ENCODE measurements at places on chromosomes 11 and 22.

GRCh38 chr11:108698844-108699642 is 34.2 kb downstream of the DDX10 start:
- DNase-seq, result no peak

DNA sequence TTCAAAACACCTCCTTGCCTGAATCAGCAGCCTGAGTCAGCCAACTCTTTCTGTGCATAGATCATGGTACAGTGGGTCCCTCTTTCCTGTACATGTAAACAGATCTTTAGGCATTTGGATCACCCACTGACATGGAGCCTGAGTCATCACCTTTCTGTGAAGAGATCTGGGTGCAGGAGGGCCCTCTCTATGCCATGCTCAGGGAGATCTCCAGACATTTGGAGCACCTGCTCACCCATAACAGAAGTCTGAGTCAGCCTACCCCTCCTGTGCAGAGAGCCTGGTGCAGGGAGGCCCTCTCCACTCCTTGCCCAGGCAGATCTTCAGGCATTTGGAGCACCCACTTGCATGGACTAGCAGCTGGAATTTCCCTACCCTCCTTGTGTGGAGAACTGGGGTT is 56.2 kb upstream of the GLYAT start:
- DNase-seq, result no peak

DNA sequence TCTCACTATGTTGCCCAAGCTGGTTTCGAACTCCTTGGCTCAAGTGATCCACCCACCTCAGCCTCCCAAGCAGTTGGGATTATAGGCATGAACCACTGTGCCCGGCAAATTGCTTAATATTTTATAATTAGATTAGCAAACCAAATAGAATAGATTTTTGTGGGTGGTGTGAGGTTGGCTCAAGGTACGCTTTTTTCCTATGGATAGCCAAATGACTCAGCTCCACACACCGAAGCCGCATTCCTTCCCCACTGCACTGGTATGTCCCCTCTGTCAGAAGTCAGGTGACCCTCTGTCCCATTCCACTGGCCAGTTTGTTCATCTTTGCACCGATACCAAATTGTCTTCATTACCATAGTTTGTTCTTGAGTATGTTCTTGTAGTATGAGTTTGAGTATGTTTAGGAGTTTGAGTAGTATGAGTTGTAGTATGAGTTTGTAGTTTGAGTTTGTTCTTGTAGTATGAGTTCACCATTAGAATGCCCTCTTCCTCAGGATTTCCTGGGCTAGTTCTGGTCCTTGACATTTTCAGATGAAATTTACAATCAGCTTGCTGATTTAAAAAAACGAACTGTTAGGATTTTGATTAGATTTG is 19.4 kb downstream of the SUSD2 start:
- no peak for DNase-seq

DNA sequence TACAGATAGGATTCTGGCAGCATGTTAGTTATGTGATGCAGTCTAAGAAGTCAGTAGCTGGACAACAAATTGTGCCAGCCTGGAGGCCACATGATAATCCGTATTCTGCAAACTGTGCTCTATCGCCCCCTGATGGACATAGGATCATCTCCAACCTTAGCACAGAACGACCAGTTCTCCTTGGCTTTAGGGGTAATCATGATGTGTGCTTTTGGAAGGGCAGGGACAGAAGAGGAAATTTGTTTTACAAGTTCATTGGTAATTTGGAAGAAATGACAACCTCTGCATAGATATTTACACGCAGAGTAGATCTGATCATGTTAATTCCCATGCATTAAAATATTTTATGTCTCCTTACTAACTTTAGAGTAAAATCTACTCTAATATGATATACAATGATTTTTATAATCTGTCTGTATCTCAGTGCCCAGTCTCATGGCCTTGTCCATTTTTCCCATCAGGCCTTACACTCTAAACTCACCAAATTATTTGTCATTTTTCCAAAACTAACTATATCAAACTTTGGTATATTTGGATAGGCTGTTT is 12.1 kb downstream of the OR10D3 start:
- peak; percentile 72 for DNase-seq

DNA sequence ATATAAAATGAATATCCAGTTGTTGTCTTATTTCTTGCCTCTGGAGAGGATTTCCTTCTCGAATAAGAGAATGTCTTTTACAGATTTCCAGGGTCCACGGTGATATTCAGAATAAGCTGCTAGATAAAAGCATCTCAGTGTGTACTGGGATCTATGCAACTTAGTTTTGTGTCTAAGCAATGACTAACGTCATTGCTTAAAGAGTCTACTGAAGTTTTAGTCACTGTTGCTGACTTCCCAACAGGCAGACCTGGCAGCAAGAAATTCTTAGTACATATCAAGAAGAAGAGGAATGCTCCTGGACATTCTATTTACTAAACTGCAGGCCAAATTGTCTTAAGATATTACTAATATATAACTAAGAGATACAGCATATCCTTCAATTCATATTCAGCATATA is 70.3 kb downstream of the SOX6 start:
- DNase-seq, result no peak

DNA sequence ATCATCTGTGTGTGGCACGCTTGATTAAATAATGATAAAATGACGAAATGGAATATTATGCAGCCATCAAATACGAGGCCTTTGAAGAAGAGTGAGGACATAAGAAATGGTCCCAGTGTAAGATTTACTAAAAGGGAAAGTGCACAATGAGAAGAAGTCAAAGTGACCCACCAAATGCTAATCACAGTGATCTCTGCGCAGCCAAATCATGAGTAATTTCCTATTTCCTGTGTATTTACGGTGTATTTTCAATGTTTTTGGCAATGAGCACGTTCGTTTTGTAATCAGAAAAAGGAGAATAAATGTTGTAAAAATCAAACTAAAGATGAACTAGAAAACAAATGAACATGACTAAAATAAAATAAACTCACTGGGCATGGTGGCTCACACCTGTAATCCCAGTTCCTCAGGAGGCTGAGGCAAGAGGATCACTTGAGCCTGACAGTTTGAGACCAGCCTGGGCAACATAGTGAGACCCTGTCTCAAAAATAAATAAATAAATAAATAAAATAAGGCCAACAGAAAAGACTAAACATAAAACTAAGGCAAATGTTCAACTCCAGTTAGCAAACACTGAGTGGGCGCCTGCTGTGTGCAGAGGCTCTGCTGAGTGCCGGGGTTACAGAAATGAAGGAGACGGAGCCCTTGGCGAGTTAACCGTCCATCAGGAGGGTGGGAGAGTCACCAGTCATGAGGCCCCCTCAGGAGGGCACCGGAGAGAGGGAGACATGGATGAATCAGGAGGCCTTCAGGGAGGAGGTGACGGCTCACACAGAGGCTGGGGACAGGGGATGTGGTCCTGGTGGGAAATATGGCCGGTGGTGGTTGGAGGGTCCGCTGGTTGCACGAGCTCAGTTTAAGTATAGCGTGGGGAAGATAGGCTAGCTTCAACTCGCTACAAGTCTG is 26.0 kb upstream of the CBX7 start:
- no peak for DNase-seq

DNA sequence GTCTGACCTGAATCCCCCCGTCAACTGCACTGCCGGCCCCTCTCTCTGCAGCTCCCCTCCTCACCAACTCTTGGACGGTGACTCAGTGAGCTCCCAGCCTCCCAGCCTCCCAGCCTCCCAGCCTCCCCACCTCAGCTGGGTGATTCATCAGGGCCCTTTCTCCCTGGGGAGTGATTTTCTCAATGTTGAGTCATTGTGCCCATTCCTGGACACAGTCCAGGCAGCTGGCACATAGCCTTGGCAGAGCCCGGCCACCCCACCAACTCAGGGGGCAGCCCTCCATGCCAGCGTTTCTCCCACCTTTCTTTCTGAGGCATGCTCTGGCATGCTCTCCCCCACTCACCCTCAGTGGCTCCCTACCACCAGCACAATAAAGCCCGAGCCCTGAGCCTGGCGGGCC is 30.7 kb downstream of the PDE2A start:
- DNase-seq, result no peak

DNA sequence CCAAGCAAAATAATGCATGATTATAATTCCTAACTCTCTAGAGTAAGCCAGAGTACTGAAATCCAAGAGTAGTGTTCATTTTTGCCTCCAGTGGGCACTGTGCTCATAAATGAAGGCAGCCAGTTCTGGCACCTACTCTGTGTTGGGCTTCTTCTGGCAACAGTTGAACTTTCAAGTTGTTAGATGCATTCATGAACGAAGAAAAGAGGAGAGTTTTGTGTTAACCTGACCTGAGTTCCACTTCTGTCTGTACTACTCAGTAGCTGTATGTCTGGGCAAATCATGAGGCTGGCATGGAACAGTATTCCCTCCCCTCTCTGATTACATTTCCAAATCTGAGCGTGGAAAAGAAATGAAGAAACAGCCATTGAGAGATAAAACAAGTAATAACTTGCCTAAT is 20.3 kb upstream of the TENM4 start:
- peak; percentile 58 for DNase-seq

GRCh38 chr11:128904656-128905344 is 13.6 kb downstream of the KCNJ5 start:
- DNase-seq, result peak; percentile 24

- peak; percentile 66 for DNase-seq
These were observed 3.9 kb downstream of the SH3BP1 start for GRCh38 chr22:37643225-37643847.

GRCh38 chr11:2815762-2816496 is 69.6 kb downstream of the CDKN1C start:
- no peak for DNase-seq

GRCh38 chr11:84722583-84723108 is 904.5 kb downstream of the DLG2 start:
- peak; percentile 47 for DNase-seq

DNA sequence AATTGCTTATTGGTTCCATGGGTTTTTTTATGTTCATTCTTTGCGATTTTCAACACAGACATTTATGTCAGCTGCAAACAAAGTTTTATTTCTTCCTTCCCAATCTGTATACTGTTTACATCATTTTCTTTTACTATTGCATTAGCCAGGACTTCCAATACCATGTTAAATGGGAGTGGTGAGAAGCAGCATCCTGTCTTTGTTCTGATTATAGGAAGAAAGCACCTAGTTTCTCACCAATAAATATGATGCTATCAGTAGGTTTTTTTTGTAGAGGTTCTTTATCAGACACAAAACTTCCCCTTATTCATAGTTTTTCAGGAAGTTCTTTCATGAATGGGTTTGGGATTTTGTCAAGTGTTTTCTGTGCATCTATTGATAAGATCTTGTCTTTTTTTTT is 28.0 kb upstream of the OR8B8 start:
- no peak for DNase-seq

GRCh38 chr22:46256358-46256958 is 6.4 kb upstream of the CDPF1 start:
- no peak for DNase-seq

GRCh38 chr11:124891373-124891861 is 6.2 kb downstream of the ROBO4 start:
- no peak for DNase-seq

GRCh38 chr11:10655227-10655626 is 38.3 kb downstream of the IRAG1 start:
- DNase-seq, result peak; percentile 27

- no peak for DNase-seq
These were observed 726.1 kb downstream of the FAM181B start for GRCh38 chr11:82007521-82007920.

GRCh38 chr11:128536506-128536905 is 50.9 kb downstream of the ETS1 start:
- no peak for DNase-seq

DNA sequence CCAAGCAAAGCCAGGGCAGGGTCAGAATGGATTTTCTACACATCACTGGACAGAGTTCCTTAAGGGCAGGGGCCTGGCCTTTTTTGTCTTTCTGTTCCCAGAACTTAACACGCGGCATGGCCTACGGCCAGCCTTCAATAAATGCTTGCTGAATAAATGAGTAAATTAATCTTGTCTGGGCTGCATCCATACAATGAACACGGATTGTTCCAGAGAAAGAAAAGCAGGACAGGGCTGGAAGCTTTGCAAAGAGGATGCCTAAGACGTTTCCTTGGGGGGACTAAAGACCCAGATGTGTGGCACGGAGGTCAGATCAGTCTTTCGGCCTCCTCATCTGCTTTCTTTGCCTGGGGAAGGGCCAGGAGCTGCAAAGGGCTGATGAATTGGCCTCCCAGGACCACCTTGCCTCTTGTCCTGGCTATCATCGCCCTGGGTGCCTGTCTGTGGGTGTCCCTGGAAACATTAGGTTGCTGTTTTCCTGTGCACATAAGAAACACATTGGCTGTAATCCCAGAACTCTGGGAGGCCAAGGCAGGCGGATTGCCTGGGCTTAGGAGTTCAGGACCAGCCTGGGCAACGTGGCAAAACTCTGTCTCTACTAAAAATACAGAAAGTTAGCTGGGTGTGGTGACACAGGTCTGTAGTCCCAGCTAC is 20.8 kb upstream of the RFPL3 start:
- DNase-seq, result no peak

- DNase-seq, result peak; percentile 33
These were observed 3.1 kb upstream of the TMEM109 start for GRCh38 chr11:60910711-60911380.

GRCh38 chr11:79922641-79923040 is 481.8 kb upstream of the TENM4 start:
- no peak for DNase-seq

GRCh38 chr22:27542602-27543001 is 259.0 kb downstream of the MN1 start:
- no peak for DNase-seq

Data from Kasumi-1 (cell line).